Peyer's patch (tissue), 4 donors: ENCODE measurements at places on chromosomes 11 and 22.

- no peak for DNase-seq
Observed at GRCh38 chr11:135061166-135061565, 649.1 kb upstream of the B3GAT1 start.

- DNase-seq = no peak
Observed at GRCh38 chr11:27700351-27701301, at the start of gene BDNF. Gene BDNF, minus strand, starts transcription at chr11:27700455. Its CDS starts 41,891 bp downstream, at chr11:27658564.

GRCh38 chr11:76759092-76759491 is 24.1 kb upstream of the TSKU start:
- DNase-seq = no peak

DNA sequence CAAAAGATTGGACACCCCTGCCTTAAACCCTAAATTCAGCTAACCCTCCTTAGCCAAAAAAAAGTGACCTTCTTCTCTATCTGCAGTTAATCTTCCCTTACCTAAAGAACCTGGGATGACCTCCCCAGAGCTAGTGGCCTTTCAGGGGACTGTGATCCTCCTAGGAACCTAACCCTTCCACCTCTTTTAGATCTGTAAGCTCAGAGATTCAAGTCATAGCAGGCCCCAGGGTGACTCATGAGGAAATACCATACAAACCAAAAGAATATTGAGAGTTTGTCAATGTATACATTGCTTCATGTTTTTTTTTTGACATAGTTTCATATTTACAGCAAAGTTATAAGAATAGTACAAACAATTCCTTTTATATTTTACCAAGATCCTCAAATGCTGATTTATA is 38.3 kb upstream of the CXCR5 start:
- no peak for DNase-seq
